ENCODE measurements at places on chromosomes 6 and 20.

- no peak for DNase-seq
Observed at GRCh38 chr6:15901141-15902115, 227.5 kb upstream of the MYLIP start.

DNA sequence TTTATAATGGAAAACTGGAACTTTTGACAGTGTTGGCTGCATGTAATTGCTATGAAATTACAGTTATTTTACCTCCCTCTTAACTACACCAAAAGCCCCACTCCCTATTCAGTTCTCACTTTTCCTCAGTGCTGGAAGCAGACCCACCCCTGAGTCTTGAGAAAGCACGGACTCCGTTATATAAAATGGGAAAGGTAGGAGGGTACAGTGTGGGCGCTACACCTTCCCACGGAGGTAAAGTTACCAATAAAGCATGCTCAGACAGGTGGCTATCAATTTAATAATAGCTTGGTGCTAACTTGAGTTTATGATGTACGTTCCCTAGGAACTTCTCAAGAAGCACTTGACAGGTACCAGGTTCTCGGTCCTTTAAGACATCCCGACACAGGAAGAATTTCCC lies 59.0 kb downstream of the CLIC5 start:
- DNase-seq = no peak

GRCh38 chr6:168989421-168989820 lies 264.2 kb downstream of the THBS2 start:
- DNase-seq = no peak

DNA sequence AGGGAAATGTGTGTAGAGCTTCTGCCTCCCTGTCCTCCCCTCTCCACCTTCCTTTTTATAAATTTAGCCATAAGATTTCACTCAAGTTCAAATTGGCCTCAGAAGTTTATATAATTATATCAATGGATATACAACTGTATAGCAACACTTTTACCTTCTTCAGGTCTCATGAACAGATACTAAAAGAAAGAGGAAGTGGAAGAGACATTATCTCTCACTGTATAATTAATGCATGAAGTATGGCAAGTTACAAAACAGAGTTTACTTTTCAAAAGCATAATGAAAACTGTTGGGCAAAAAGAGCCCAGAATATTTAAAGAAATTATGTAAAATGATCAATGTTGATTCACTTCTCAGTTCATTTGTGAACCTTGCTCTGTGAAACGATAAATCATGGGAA lies 99.7 kb downstream of the PDE7B start:
- no peak for DNase-seq

DNA sequence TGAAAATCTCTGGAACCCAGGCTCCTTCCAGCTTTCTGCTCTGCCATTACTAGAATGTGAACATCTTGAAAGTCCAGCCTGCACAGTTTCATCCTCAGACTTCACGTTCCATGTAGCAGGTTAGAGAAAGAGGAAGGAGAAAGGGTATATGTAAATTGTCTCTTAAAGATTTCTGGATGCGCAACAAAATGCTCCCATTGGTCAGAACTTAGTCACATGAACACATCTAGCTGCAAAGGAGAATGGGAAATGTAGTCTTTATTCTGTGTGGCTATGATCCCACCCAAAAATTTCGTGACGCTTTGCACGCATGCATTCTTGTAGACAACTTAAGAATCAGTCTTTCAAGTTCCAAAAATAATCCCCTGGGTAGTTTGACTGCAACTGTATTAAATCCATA lies 46.4 kb upstream of the CHD6 start:
- no peak for DNase-seq

DNA sequence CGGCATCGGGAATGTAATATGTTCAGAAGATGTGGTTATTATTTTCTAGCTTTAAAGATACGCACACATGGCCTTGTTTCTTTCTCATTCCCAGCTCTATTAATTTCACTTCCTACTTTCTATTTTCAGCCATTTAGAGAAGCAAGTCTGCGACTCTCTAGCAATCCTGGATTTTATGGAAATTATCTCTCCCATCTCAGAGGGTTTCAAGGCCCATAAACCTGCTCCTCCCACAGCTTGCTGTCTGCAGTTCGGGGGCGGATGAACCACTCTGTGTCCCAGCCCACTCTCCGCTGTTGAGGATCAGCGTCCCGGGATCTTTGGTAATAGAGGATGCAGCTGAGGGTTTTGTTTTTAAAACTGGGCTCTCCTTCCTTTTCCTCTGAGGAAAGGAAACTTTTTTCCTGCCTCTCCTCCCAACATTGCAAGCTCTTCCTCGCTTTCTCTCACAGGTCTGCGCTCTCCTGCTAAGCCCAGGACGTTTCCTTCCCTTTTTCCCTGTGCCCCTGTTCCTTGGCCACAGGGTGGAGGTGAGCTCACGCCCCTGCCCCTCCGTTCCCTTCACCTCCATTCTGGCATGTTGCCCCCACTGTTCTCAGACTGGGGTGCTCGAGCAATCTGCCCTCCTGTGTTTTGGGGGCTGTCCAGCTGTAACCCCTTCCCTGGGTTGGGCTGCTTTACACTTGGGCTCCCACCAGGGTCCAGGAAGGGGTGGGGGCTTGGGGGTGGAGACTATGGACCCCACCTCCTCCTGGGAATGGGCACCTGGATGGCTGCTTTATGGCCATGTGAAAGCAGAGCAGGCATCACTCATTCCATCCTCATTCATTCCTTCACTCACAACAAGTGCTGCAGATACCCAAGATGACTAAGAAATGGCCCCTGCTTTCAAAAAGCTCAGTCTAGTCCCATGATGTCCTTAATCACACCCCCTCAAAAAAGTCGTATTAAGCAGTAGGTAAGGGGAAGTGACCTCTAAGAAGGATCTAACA lies 54.9 kb downstream of the ZBTB9 start:
- no peak for DNase-seq

DNA sequence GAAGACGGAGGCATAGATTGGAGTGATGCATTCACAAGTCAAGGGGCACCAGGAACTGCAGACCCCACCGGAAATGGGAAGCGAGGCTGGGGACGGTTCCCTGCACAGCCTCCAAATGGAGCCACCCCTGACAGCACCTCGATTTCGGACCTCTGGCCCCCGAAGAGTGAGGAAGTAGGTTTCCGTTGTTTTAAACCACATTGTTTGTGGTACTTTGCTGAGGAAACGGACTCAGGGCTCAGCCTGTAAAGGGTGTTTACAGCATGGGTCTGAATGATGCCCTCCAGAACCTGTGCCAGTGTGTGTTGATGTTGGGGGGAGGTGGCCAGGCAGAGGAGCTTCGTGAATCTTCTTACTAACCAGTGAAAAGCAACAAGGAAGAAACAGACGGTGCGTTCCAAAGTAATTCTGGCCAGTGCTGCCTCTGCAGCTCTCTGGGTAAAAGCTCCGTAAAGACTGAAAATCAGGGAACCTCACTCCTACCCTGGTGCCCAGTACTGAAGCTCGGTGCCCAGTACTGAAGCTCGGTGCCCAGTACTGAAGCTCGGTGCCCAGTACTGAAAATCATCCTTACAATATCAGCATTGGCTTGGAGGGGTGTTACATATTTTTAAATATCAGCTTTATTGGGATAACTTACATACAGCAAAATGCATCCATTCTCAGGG lies 30.1 kb upstream of the CCR6 start:
- no peak for DNase-seq

DNA sequence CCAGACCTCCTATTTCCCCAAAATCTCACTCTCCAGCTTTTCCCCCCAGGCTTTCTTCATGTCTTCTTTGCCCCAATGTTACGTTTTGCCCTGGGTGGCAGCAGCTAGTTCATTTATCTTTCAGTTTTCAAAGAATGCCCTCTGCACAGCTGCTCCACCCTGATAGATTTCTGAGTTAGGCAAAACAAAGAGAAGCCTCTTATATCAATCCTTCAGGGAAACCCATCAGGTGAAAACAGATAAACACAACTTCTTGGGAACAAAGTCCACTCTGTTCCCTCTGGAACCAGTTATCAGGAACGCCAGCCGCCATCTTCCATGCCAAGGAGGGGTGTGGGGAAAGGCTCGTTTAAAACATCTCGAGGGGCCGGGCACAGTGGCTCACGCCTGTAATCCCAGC lies 34.0 kb downstream of the ZBTB9 start:
- DNase-seq = no peak

- DNase-seq = no peak
Observed at GRCh38 chr6:39330057-39330456, 7.6 kb upstream of the KCNK16 start.

- no peak for DNase-seq
Observed at GRCh38 chr20:49758781-49759180, 45.1 kb upstream of the B4GALT5 start.

DNA sequence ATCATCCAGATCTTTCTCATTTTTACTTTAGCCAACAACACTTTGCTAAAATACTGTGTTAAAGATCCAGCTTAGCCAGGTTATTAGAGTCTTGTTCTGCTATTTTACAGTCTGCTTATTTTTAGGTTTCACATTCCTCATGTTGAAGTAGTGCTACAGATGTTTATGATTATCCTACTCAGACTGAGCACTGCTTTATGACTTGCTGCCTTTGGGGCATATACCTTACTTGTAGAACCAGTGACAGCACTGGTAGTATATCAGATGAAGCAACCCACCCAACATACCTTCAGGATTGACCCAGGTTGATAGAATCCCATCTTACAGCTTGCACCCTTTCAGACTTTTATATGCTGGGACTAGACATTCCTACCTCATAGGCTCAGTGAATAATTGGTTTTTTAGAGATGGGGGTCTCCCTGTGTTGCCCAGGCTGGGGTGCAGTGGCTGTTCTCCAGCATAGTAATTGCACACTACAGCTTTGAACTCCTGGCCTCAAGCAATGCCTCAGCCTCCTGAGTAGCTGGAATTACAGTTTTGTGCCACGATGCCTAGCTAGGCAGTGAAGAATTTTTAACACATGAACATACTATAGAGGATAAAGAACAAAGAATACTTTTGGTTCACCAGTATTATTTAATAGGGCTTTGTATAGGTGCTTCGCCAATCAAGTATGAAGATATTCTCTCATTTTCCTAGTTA lies 63.8 kb upstream of the DYNLRB1 start:
- DNase-seq = no peak

- DNase-seq = no peak
Observed at GRCh38 chr6:18211338-18211737, 53.0 kb downstream of the DEK start.

GRCh38 chr6:149913540-149914240 lies 9.2 kb downstream of the RAET1G start:
- no peak for DNase-seq

DNA sequence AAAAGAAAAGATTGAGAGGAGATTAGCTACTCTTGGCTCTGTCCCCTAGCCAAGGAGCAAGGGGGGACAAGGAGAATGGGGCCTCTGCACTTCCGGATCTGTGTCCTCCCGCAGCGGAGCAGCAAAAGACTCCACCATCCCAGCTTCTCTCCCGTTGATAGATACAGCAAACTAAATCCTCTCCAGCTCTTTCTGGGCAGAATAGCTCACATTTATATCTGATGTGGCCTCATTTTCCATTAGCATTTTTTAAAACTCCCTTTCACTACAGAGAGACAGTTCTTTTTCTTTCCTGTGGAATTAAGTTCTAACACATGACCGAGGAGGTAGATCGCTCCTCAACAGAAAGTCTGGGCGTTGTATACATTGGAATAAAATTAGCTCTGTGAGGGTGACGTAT lies 260.9 kb upstream of the SOX4 start:
- no peak for DNase-seq

GRCh38 chr20:62925076-62925419 lies 1.3 kb downstream of the DIDO1 start:
- no peak for DNase-seq

GRCh38 chr6:22756365-22756764 lies 187.0 kb downstream of the HDGFL1 start:
- DNase-seq = no peak

GRCh38 chr20:41818369-41818768 lies 200.2 kb upstream of the CHD6 start:
- DNase-seq = no peak

DNA sequence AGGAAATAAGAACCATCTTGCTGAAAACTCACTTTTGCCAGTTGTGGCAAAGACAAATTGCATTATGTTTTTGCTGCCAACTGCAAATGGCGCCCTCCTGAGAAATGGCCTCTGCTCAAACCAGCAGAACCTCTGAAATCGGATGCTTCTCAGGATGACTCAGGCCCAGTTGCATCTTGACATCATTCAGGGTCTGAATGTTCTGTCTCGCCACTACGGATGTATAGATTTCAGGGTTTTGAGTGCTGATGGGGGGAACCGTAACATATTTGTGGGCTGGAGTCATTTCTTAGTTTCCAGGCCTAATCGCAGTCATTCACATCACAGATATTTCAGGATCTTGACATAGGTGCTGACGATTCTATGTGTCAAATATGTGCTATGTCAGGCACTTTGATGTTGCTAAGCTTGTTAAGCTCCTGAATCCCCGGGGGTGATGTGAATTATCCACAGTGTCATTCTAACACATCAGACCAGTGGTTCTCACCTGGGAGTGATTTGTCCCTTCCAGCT lies 207.1 kb downstream of the NFATC2 start:
- DNase-seq = no peak

- no peak for DNase-seq
Observed at GRCh38 chr6:4809999-4810918, 34.1 kb downstream of the CDYL start.

GRCh38 chr6:158852312-158853071 lies 33.3 kb upstream of the EZR start:
- peak; percentile 33 for DNase-seq

DNA sequence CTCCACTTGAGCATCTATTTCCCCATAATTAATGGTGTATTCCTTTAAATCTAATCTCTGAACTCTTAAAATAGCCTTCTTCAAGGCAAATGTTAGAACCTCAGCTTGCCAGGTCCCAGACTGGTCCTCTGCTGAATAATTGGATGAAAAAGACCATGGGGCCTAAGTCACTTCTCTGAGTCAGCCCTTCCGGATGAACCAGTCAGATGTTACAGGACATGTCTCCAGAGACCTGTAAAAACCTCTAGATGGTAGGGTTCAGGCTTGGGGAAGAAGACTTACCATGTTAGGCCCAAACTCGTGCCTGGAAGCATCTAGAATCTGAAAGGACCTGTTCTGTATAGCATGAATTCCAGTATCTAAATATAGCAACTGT lies 97.3 kb downstream of the CDKAL1 start:
- no peak for DNase-seq

GRCh38 chr20:51338692-51339440 lies 203.7 kb downstream of the NFATC2 start:
- DNase-seq = no peak

DNA sequence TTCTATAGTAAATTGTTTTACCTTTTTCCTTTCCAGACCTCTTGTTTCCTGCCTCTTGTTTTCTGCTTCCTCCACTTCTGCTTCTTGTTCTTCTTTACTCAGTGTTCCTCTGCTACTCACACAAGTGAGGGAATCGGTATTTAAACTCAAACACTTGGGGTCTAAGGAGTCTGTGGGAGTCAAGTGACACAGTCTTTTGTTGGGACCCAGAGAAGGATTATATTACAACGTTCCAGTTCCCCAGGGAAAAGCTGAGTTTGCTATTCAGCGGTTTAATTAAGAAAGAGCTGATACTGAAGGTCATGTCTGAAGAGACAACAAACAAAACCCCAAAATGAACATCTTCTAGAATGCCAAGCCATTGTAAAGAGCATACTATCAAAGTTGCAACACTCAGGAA lies 107.8 kb upstream of the CITED2 start:
- no peak for DNase-seq

GRCh38 chr20:10209091-10209490 lies 9.5 kb upstream of the SNAP25 start:
- no peak for DNase-seq
